ENCODE measurements at places on chromosomes 11 and 22.

GRCh38 chr11:69106031-69106811 is 49.5 kb upstream of the SMIM38 start:
- no peak for DNase-seq

GRCh38 chr11:64373598-64373974 is 14.6 kb downstream of the RPS6KA4 start:
- no peak for DNase-seq

DNA sequence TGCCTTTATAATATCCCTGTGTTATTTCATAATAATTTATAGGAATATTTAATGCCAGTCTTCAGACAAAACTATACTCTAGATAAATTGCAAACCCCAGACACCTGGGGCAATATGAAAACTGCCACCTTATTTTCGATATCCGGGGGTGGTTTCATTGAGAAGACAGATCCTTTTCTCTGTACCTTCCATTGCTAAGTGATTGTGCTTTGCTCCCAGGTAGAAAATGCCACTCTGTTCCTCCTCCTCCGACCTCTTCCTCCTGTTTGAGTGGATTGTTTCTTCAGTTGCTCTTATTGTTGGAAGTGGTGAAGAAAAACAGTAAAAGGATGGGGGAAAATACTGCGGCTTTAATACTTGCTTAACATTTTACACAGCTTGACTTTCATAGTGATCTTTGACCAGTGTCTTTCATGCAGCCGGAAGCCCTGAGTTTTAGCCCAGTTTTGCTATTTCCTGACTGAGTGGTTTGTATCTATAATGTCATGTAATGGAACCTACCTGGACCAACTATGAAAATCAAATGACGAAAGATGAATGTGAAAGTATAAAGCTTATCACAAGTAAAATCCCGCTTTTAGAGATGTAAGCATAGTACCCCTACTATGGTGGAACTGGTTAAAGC is 5.6 kb upstream of the GRIK4 start:
- DNase-seq: no peak

DNA sequence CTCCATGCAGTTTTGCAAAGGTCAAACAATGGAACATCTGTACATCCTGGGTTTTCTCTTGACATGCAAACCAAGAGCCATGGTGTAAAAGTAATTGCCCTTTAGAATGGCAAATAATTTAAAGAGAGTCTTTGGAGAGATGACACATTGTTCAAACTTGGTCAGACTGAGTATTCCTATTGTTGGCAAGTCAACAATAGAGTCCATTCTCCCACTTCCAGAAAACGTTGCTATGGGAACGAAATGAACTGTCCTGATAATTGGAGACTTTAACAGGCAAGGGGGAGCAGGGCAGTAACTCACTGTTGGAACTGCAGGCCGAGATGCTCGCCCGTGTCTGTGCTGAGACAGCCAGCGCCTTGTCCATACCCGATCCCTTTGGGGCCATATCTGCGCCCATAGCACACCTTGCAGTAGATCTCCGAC is 13.9 kb downstream of the CSRP3 start:
- DNase-seq: peak; percentile 42

GRCh38 chr11:103893371-103893770 is 143.1 kb upstream of the DDI1 start:
- DNase-seq: no peak

- DNase-seq: no peak
These were observed 56.2 kb downstream of the NFAM1 start for GRCh38 chr22:42375982-42376381.

DNA sequence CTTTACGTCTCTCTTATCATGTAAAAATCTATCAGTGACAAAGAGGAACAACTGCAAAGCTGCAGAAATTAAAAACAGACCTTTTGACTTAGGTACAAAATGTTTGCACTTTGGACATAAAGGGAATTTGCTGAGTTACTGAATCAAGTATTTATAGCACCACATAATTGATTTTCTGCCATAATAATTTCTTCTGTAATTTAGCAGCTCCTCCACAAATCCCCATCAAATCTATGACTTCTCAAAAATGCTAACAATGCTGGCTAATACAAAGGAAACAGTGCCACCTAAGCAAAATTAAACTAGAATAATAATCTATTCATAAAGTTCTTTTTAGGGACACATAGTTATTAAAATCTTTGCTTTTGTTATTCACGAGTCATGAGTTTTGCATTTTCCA is 215.1 kb downstream of the SWAP70 start:
- no peak for DNase-seq

All from substantia nigra (tissue), 51 donors.